Ecto neural progenitor cell (in vitro differentiated cells): ENCODE measurements at places on chromosomes 6 and 20.

- DNase-seq = no peak
These were observed 18.0 kb upstream of the BHLHE23 start for GRCh38 chr20:63024573-63025392.

DNA sequence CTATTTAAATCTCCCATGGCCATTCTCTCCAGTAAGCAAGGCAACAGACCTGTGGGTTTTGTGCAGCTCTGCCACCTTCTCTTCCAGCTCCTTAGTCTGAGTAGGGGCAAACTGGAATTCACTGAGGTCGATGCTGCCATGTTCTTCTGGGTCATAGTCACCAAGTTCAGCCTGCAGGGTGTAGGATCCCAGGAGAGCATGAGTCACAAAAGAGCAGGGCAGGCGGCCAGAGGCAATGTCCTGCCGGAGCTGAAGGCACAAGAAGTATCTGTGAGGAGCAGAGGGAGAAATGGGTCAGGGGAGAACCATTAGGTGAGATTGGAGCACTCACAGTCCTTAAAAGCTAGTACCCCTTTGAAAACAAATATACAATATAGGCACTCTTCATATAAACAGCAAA is 73.7 kb downstream of the SMLR1 start:
- DNase-seq = no peak

DNA sequence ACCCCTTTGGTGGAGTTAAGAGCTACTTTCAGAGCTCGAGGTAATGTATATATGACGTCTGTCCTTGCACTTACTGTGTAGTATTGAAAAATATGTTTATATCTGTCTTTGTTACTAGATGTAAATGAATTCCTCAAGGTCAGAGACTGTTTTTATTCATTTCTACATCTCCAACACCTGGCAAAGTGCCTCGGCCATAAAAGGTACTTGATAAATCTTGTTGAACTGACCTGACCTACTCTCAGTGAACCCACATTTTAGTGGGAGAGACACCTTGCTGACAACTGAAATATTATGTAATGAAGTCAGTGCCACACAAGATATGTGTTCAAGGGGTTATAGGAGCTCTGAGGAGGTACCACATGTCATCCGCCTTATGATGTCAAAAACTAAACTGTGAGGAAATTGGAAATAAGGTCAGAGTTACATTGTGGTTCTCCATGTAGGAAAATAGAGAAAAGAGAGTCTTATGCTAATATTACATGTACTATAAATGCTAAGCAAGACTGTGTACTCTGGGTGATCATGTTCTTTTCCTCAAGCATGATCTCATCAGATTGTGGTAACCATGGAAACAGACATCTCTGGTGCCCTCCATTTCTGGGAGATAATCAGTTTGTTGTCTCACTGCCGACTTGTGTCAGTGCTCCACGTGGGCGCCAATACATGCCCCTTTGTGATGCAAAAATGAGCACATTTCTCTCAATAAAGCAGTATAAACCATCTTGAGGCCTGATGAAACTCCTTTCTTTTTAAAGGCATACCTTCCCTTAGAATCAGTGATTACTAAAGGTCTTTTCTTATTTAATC is 5.7 kb upstream of the TMEM30A start:
- no peak for DNase-seq

DNA sequence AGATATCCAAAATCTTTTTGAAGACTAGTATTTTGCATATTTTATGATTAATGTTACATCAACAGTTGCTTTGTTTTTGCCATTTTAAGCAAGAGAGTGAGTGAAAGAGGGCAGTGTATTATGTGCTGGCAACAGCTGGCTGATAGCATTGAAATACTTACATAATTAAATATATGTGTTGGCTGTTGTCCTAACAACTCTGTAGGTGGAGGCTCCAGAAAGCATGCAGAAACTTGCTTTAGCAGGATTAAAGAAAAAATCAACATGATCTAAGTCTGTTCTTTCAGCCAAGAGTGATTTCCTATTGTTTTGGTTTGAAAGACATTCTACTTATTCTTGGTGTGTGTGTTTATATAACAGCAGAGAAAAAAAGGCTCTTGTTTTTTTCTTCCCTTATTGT is 127.5 kb downstream of the CDKAL1 start:
- no peak for DNase-seq
